ENCODE measurements at places on chromosomes 12 and 14.

GRCh38 chr12:120230326-120230973 is 29.5 kb upstream of the RPLP0 start:
- no peak for DNase-seq

DNA sequence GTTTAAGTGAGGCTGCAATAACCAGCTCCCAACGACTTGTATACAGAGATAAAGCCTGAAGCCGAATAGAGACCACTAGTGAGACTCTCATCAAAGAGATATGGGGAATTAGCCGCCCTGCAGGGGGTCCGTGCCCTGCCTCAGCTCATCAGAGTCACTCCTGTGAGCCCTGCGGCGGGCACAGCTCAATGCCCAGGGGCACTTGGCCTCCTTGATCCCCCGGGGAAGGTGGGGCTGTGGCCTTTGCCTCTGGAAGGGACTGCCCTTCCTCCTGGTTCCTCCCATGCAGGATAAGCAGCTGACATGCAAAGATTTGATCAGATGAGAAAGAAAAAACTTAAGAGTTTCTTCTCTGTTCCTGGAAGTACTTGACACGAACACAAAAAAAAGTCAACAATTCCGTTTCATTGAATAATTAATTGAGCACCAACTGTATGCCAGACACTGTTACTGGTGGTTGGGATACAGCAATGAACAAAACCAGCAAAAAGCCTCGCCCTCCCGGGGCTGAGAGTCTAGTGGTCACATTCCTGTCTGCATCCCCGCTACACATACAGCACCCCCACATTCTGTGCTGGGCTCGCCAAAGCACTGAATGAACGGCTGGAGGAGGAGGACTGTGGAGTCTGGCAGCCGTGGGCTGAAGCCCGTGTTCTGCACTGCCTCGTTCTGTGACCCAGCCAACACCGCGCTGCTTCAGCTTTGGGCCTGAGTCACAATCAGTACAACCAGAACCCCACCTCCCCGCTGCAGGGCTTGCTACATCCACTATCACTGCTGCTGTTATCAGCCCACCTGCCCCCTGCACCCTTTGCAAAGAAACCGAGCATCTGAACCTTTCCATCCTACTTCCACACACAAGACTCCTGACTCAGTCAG is 10.3 kb downstream of the TTC7B start:
- DNase-seq: no peak

- DNase-seq: no peak
Measured at GRCh38 chr12:23851602-23852001, 97.9 kb downstream of the SOX5 start.

- DNase-seq: no peak
Measured at GRCh38 chr12:23885394-23885793, 64.1 kb downstream of the SOX5 start.

Data from stimulated activated CD4-positive, alpha-beta T cell treated with anti-CD3 and anti-CD28 coated beads, Interleukin-12 subunit alpha, Interleukin-12 subunit beta, amount 100 ng/mL, for 24 hours (primary cell).